Activated CD4-positive, alpha-beta T cell treated with anti-CD3 and anti-CD28 coated beads for 4 hours (primary cell): ENCODE measurements at places on chromosomes 13 and 19.
A peak's percentile ranks its signal among the peaks of the same experiment; 100 is the strongest.

DNA sequence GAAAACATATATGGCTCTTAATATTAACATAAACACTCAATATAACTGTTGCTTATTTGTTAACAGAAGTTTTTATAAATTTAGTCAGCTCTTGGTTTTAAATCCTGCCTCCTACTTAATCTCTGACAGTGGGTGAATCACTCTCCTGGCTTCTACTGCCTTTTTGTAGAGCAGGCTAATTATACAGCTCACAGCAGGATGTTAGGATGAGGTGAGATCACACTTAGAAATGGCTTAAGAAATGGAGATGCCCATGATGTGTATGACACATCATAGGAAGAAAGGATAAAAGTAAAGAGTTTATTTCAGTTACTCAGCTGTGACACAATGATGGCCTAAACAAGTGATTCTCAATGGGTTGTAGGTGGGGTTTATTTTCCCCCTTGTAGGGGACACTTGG is 345.6 kb downstream of the SPRY2 start:
- no peak for DNase-seq

DNA sequence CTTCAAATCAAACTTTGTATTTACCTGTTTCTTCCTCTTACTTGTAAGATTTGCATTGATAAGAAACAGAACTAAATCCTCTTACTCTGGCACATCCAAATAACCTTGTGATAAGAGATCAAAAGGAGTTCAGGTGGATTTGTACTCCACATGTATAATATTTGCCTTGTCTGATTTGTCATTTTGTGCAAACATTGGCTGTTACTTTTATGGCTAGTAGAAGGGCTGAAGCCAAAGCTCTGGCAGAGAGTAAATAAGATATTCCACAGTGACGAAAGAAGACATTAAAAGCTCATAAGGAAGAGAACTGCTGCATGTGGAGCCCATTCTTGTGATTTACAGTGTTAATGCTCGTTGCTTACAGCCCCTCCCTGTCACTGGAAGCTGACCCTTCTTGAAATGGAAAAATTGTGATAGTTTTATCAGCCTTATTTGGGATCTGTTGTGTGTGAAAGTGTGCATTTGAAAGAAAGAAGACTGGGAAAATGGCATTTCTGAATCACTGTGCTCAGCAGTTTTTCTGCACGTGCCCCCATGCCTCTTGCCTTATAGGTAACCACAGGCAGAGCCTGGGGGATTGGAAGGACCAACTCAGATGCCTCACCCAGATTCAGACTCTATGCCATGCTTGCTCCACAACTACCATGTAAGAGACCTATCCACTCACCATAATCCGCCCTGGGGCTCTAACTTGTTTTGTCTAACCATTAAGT is 68.2 kb downstream of the OXGR1 start:
- DNase-seq: no peak

DNA sequence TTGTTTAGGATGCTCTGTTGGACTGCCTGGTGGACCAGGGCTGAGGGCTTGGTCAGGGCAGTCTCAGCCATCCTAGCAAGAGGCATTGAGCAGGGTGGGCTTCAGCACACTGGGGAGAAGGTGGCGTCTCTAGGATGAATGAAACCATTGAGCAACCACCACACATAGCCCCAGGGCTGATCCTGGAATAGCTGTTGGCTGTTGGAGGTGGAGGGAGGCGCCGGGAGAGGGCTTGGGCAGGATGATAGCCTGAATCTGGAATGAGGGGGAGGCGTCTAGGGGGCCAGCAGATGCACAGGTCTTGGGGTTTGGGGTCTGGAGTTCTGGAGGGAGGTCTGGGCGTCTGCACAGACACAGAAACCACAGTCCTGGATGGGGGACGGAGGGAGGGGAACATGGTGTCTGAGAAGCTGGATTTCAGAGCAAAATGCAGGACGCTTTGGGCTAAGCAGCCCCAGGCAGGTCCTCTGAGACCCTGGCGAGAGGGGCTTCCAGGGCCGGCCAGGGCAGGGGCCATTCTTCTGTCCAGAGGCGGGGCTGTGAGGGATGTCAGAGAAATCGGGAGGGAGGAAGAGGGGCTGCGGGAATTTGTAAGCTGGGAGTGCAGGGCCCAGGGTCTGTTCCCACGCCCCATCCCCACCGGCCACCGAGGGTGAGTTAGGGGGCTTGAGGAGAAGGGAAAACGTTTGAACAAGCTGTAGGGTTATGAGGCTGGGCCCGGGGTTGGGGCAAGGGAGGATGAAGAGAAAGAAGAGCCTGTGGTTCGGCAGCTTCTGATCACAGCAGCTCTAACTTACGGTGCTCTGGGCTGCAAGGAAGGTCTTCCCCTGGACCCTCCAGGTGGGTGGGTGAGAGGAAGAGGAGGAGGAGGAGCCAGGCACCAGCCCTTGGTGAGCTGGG is 5.2 kb downstream of the TRAPPC5 start:
- DNase-seq: no peak

DNA sequence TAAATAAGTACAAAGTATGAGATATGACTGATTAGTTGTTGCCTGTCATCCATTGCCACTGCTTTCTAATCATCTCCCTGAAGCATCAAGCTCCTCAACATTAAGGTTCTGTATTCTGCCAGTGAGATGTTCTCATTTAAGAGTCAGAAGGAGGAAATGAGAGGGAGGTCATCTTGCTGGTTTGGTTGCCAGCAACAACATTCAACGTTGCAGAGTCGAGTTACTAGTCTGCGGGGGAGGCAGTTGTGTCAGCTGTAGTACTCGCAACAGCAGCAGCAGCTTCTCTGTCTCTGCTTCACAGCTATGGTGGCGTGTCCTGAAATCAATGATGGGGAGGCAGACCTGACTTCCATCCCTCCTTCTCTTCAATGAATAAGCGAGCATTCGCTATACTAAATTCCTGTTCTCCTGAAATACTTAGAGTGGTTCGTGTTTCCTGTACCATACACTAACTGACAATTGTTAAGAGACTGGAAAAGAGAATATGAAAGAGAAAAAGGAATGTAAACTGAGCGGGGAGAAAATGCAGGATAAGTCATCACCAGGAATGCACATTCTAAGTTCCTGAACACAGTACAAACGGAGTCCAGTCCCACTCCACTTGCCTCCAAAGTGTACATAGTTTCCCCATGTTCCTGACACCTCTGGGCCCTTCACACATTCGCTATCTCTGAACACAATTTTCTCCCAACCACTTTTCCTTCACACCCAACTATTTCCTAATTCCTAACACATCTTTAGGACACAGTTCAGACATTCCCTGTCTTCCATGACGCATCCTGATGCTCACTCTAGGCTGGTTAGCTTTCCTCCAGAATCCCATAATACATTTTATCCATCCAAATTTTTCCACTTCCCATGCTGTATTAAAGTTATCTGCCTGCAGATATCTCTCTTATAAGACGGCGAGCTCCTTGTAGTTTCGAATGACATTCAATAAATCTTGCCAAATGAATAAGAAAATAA is 263.0 kb downstream of the KLF12 start:
- DNase-seq: no peak

DNA sequence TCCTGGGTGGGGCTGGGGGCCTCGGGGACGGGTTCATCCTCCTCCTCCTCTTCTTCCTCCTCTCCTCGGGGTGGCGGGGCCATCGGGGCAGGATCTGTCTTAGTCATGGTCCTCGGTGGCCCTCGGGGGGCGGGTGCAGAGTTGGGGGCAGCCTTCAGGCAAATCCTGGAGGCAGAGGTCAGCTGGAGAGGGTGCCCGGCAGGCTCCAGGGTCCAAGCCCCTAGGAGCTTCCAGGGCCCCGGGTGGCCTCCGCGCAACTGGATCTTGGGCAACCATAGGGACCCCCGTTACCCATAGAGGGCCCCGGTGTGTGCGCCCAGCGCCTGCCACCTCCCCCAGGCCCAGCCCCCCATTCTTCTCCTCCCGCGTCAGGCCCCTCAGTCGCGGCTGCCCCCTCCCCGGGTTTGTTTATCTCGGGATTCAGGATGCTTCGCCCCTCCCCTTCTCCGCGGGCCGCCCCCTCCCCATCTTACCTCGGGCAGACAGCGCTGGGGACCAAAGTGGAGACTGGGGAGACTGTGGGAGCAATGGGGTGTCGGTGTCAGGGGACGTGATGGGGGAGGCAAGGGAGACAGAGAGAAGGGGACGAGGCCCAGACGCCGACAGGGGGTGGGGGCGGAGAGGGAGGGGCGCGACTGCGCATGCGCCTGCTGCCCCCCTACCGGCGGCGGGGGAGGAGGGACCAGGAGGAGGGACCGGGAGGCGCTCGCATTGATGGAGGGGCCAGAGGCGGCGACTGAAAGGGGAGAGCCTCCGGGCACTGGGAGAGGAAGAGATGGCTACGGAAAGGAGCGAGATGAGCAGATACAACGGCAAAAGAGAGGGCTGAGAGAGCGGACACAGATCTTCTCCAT is at the start of gene CLIP3:
TSS of gene CLIP3 (minus strand) at position 623 of the 854 bp plus-strand sequence. CDS start at position 107, 516 bp downstream.
- DNase-seq: peak; percentile 45

DNA sequence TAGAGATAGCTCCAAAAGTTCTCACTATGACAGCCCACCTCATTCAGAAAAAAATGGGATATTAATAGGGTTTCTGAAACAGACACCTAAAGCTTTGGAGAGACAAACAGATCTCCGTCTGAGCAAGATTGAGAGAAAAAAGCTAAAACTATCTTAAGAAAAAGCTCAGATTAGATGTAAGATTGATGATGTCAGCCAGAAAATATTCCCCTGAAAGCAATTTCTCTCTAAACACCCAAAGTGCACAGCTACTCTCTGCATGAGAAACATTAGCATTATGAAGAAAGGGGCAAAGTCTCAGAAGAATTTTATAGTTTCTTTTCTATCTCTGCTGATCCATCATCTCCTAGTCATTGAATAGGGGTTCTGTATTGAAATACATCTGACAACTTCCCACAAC is 148.9 kb downstream of the ZNF737 start:
- DNase-seq: no peak

- DNase-seq: no peak
Observed at GRCh38 chr13:43783820-43784219, 3.0 kb downstream of the ENOX1 start.

- no peak for DNase-seq
Observed at GRCh38 chr19:21238670-21239069, 90.5 kb downstream of the ZNF708 start.

- no peak for DNase-seq
Observed at GRCh38 chr19:5934069-5934401, 20.0 kb downstream of the CAPS start.

DNA sequence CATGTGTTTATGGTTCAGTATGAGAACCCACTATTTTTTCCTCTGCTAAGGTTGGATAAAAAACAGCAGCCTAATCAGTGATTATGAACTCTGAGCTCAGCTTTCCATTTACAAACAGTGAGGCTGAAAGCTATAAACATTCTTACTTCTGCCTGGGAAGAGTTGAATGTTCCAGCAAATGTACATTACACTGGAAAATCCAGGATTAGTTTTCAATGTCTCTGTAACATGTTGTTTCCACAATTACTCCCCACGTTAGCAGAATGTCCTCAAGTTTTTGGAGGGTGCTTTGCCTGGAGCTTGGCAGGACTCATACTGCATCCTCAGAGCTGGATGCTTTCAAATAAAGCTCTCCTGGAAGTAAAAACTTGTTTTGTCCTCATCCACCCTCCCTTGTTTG is 150.4 kb downstream of the POSTN start:
- DNase-seq: no peak

DNA sequence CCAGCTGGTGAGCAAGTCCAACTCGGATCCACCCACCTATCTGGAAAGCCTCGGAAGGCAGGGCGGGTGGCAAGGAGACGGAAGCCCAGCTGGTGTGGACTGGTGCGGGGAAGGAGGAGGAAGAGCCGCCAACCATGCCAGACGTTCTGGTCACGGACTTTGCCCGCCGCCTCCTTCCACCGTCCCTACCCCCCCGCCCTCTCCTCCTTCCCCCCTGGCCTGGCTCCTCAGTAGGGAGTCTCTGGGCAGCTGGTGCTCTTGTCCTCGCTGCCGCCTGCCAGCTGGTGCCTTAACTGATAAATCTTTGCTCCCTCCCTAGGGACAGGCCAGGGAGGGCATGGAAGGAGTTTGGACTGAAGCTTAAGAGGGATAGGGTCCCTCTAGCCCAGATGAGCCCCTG is 4.8 kb downstream of the SYNGR4 start:
- DNase-seq: no peak

DNA sequence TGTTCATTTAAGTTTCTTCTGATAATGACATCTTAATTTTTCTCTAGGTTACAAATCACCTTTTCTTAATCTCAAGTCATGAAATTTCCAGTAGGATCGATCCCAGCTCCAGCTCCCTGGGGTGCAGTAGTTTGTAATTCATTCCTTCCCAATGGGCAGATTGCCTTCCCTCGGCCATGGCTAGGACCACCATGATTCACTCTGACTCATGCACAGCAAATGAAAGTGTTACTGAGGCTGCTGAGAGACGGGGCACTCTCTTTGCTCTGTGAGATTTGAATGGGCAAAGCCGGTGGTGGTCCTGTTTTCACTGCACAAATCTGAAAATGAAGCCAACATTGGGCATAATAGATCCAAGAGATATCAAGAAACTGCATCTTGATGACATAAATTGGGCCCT is 202.8 kb upstream of the IRS2 start:
- DNase-seq: no peak

DNA sequence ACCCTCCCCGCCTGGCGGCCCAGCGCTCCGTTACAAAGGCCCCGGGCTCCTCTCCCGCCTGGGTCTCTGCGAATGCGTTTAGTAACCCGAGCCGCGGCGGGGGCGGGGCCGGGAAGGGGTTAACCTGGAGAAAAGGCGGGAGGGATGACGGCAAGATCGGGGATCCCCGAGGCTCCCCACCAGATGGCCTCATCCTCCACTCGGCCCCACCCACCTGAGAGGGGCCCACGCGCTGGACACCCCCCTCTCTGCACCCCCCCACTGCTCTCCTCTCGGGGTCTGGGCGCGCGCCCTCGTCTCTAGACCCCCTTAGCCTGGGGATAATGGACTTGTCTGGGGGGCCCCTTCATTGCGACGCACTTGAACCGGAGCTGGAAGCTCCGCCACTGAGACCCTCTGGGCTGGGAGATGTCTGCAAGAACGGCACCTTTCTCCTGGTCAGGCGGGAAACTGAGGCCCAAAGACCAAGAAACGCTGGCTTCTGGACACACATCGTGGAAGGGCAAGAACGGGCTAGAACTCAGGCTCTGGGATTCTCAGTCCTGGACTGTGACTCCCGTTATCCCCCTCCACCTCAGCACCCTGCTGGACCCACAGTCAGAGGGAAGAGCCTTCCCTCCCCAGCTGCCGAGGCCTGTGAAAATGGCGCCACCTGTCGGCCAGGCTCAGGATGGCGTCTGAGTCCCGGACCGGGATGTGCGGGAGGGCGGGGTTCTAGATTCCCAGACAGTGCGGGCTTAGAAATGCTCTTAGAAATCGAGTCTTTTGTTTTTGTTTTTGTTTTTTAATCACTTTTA is 2.9 kb upstream of the LTBP4 start:
- peak; percentile 72 for DNase-seq

- no peak for DNase-seq
Observed at GRCh38 chr13:38902551-38902950, 88.1 kb downstream of the STOML3 start.

GRCh38 chr13:25354377-25354776 is 17.4 kb upstream of the ATP8A2 start:
- no peak for DNase-seq

- no peak for DNase-seq
Observed at GRCh38 chr13:93853912-93854311, 625.6 kb downstream of the DCT start.

GRCh38 chr13:49740870-49741269 is 49.6 kb upstream of the EBPL start:
- no peak for DNase-seq

- no peak for DNase-seq
Observed at GRCh38 chr19:36081385-36081784, 26.7 kb downstream of the WDR62 start.
